Stimulated activated CD4-positive, alpha-beta T cell treated with anti-CD3 and anti-CD28 coated beads, TNF-alpha, amount 100 ng/mL, for 4 hours (primary cell): ENCODE measurements at places on chromosomes 5 and 9.

GRCh38 chr9:8600914-8601680 is 801.5 kb upstream of the DMAC1 start:
- no peak for DNase-seq

GRCh38 chr9:90065851-90066250 is 461.0 kb downstream of the GADD45G start:
- no peak for DNase-seq

DNA sequence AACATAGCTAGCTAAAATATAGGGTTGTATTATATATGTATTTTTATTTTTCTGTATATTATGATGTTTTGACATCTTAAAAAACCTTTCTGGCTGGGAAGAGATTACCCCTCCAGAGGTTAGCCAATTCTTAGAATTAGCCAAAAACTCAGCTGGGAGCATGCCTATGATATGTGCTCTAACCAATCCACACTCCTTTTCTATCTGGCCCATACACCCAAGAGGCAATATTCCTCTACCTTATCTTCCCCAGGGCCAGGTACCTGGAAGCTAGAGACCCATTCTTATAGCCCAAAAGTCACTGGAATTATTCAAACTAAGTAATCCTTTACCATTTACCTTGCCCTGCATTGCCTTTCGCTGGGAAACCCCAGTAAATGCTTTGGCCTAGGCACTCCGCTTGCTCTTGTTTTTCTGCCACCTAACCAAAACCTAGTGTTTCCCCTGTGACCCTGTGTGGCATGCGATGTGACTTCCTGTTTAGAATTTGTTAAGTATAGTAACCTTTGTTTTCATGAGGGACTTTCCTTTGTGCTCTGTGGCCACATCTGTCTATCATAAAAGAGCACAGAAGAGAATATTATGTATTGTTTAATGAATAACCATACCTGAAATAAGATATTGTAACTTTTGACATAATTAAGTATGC is 37.4 kb downstream of the CSNK1G3 start:
- DNase-seq: peak; percentile 1

GRCh38 chr5:104456122-104456521 is 893.5 kb upstream of the NUDT12 start:
- no peak for DNase-seq

DNA sequence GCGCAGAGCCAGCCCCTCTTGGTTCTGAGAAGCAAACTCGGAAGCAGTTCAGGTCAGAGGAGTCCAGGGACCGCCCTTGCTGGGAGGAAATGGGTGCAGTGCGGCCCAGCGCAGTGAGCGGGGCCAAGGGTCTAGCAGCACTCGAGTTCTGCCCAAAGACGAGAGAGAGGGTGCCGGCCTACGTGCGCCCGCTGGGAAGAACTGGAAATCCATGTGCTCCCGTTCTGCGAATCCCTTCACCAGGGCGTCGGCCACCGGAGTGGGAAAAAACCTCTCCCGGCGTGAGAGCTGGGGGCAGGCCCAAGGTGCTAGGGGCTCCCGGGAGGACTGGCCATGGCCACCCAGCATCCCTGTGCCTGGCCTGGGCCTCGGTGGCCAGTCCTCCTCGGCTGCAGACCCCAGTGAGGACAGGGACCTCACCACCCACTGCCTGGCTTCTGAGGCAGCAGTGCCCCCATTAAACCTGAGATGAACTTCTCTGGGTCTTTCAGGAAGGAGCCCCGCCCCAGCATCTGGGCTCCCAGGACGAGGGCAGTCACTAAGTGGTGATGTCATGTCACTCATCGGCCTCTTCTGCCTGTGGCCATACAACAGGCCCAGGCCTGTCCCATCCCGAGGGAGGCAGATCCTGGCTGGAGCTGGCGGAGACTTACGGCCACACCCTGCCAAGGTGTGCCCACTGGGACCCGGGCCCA is 10.6 kb downstream of the TMEM250 start:
- DNase-seq: no peak

DNA sequence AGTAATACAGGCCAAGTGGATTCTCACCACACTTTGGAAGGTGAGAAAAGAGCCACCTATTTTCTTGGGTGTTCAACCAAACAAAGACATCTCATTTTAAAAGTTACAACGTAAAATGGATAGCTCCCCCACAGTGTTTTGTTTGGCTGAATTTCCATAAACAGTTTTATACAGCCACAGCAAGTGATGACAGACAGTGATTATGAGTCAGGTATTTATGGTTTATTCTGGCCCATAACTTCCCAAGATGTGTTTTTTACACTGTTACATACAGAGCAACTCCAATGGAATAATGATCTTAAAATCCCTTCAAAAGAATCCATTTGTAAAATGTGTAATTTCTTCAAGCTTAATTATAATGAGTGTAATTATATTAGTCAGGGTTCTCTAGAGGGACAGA is 421.3 kb downstream of the TLE1 start:
- no peak for DNase-seq

DNA sequence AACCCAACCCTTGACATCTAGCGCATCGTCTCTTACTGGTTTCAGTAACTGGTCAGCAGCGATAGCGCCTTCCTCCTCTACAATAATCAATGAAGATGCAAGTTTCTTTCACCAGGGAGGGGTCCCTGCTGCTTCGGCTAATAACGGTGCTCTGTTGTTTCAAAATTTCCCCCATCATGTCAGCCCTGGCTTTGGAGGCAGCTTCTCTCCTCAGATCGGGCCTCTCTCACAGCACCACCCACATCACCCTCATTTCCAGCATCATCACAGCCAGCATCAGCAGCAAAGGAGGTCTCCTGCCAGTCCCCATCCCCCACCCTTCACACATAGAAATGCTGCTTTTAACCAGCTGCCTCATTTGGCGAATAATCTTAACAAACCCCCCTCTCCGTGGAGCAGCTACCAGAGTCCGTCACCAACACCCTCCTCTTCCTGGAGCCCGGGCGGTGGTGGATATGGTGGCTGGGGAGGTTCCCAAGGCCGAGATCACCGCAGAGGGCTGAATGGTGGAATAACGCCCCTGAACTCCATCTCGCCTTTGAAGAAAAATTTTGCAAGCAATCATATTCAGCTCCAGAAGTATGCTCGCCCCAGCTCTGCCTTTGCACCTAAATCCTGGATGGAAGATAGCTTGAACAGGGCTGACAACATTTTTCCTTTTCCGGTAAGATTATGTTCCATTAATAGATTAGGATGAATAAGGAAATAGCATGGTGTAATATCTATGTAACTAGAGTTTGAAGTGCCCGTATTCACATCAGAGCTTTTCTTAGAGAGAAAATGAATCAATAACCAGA is 2.2 kb downstream of the CPEB4 start:
- no peak for DNase-seq

DNA sequence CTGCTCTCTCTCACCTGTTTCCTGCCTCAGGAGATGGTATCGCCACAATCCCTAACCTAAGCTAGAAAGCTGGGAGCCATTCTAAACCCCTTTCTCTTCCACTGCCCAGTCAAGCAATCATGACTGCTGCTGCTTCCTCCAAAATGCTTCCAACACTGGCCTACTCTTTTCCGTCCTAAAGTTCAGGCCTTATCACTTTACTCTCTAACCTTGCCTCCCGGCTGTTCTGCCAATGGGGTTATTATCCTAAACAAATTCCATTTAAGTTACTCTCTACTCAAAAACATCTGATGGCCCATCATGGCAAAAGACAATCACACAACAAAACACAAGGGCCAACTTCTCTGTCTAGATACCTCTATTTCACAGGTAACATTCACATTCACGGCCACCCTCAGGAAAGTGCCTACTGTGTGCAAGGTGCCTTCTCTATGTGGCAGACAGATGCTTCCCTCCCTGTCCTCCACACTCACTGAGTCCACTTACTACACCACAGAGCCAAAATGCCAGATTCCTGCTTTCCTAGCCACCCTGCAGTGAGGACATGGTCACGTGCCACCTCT is 168.0 kb downstream of the CDK5RAP2 start:
- DNase-seq: no peak

DNA sequence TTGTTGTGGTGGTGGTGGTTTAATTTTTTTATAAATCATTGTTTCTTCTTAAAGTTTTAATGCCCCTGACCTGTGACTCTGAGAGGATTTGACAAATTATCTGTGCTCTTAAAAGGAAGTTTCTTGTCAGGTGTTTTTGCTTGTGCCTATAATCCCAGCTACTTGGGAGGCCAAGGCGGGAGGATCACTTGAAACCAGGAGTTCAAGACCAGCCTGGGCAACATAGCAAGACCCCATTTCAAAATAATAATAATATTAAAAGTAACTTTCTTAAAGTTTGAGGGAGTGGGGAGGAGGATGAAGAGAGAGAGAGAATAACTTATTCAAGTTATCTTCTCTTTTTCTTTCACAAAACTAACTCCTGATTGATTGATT is 12.2 kb upstream of the ERMP1 start:
- DNase-seq: no peak

DNA sequence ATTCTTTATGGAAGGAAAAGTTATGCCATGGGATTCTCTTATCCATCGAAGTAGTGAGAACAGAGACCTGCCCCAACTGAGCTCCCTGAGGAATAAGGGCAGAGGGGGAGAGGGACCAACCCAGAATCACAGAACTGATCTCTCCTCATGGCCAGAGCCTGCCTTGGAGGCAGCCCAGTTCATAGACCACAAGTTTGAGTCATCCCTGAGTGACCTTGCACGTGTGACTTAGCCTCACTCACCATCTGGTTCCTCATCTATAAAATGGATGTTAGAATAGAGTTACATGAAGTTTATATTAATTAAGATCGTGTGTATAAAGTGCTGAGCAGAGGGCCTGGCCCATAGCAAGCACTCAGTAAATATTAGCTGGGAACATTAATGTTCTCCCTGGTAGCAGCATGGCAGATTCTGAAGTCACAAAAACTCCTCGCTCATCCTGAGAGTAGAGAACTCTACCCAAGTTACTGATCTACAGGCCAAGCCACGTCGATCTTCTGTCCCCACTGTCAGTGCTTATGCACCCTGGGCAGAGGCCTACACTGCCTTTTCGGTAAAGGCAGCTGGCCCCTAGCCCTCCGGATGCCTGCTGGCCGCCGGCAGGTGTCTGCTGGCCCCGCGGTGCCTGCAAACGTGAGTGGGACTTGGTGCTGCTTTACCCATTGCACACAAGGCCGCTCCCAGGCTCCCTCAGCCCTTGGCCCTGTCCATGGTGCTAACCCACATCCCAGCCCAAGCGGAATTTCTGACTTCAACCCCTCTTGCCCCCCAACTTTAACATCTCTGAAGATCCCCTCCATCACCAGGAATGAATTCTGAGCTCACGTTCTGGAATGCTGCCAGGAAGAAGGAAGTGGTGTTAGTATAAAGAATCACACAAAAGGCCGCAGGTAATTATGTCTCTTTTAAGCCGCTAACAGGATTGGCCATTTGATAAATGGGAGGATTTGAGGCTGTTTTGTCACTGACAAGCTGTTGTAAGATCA is 61.1 kb upstream of the ARAP3 start:
- DNase-seq: no peak

DNA sequence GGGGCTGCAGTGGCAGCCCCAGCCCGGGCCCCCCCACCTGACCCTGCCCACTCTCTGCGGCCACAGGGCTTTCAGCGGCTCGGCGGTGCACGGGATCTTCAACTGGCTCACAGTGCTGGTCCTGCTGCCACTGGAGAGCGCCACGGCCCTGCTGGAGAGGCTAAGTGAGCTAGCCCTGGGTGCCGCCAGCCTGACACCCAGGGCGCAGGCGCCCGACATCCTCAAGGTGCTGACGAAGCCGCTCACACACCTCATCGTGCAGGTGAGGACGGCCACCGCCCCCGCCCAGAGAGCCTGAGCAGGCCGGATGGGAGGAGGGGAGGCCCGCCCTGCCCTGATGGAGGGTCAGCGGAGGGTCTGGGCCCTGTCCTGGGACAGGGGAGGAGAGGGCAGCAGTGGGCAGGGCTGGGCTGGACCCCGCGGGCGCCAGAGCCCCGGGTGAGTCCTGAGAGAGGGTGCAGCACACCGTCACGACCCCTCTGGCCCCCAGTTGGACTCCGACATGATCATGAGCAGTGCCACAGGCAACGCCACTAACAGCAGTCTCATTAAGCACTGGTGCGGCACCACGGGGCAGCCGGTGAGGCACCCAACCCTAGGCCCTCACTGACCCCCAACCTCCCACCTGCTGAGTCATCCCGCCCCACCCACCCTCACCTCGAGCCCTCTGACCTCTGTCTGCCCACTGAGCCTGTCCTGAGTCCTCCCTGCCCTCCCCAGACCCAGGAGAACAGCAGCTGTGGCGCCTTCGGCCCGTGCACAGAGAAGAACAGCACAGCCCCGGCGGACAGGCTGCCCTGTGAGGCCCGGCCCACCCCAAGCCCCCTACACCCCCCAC is 2.7 kb downstream of the SLC34A3 start:
- no peak for DNase-seq

DNA sequence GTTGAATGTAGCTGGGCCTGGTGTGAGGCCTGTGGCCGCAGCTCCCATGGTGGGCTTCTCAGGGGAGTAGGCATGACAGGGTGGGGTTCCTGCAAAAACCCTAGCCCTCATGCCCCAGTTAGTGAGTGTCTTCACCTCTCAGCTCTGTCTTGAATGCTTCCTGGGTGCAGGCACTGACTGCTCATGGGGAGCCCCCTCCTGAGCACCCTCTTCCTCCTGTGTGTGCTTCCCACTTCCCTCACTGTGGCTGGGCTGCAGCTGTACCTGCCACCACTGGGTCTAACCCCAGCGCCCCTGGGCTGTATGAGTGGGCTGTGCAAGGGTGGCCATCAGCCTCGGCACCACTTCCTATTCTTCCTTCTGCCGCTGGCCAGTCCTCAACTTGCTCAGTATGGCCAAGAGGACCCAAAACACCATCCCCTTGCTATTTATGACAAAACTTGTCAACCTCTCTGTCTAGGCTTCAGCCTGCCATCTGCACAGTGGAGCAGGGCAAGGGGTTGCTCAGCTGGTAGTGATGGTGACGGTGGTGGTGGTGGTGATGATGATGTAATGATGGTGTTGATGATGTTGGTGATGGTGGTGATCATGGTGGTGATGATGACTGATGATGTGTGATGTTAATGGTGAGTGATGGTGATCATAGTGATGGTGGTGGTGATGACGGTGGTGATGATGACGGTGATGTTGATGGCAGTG is 67.5 kb downstream of the RXRA start:
- DNase-seq: no peak

- no peak for DNase-seq
These were observed 53.9 kb downstream of the CSNK1A1 start for GRCh38 chr5:149497357-149497756.

DNA sequence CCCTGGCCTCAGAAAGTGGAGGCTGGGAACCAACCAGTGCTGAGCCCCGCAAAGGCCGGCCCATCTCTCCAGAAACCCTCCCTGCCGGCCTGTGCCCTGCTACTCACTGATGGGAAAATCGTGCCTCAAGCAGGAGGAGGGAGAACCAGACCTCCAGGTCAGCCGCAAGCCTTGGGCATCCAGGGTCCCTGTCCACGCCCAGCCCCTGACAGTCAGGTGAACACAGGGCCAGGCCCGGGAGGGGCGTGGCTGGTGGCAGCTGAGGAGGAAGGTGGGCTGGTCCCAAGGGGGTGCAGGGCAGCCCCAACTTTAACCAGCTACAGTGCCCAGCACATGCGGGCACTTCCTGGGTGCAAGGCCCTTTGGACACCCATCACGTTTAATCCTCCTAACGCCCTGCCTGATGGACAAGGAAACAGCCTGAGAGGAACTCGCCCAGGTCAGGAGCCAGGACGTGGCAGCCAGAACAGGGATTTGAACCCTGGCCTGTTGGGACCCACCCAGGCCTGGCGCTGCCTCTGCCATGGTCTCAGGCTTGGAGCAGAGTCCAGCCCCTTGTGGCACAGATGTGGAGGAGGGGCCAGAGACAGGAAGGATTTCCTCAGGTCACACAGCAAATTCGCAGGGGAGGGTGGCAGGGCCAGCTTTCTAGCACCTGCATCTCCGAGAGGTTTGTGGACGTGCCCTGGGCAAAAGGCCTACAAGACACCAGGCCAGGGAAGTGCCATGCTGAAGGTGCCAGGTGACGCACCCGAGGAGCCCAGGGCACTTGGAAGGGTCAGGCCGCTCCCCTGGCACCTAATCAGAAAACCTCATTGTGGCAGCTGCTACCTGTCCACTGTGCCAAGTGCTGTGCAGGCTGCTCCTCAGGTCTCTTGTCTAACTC is 4.5 kb downstream of the RALGDS start:
- DNase-seq: no peak
